ENCODE measurements at places on chromosomes 1 and 21. TPM values are rescaled to one million over a fixed set of nuclear protein-coding genes. Genes with fewer than 3 reads are reported as not detected.

DNA sequence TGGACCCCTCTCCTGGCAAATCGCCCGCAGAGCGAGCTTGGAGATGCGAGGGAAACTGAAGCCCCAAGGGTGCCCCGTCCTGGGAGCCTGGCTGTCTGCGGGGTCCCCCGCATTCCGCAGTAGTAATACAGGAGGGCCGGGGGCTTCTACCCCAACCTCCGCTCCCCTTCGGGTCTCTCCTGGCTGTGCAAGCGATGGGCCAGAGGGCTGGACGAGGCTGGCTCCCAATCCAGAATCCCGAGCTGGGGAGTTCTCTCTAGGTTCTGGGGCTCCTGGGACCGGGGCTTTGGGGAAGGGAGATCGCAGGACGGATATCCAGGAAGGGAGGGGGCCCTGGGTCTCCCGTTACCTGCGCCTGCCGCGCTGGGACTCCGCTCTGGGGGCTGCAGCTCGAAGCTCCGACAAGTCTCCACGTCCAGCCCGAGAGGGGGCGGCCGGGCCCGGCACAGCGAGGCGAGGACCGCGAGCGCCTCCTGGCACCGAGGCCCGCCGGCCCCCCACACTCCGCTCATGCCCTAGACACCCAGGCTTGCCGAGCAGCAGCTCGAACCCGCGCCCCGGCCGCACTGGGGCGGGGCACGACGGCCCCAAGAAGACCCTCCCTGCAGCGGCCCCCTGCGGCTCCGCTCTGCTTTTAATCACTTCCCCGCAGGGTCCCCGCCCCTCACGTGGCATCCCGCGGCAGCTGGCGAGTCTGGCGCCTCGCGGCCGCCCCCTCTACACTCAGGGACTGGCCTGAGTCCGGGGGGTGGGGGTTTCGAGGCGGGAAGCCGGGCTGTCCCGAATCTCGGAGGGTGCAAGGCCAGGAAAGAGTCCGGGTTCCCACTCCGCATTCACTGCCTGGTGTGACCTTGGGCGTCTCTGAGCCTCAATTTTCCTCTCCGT, at the start of gene SYT6:
SYT6 (minus strand) TSS at position 609 of the 885 bp plus-strand sequence; CDS start at position 512, 97 bp downstream.
- DNase-seq = no peak

Gene ZNF670
- 13.0 TPM for total RNA-seq

- no peak for DNase-seq
Measured at GRCh38 chr1:48740621-48741020, 36.1 kb downstream of the BEND5 start.

Gene KCNE1
- 0.53 TPM for total RNA-seq

- DNase-seq = peak; percentile 12
Measured at GRCh38 chr1:107141491-107142126, 770 bp downstream of the NTNG1 start.

DNA sequence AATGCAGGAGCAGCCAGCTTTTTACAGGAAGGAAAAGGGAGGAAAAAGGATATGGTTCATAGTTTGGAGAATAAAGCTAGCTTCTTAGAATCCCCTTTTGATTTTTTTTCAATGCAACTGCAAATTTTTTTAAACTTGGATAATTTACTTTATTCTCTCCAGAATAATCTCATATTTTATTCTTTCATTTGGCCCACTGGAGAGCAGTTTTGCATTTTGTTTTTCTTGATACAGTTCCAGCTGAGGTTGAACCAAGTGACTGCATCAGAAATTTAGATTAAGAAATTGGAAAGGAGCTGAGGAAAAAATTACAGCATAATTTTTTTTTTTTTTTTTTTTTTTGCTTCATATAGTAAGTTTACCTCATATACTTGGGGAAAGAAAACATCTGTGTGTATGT, 22.8 kb downstream of the GABPA start:
- DNase-seq = no peak
